Renal cortex interstitium (tissue), 15 donors: ENCODE measurements at places on chromosomes 6 and 20.

- DNase-seq = no peak
Observed at GRCh38 chr6:17059850-17060249, 42.0 kb upstream of the STMND1 start.

DNA sequence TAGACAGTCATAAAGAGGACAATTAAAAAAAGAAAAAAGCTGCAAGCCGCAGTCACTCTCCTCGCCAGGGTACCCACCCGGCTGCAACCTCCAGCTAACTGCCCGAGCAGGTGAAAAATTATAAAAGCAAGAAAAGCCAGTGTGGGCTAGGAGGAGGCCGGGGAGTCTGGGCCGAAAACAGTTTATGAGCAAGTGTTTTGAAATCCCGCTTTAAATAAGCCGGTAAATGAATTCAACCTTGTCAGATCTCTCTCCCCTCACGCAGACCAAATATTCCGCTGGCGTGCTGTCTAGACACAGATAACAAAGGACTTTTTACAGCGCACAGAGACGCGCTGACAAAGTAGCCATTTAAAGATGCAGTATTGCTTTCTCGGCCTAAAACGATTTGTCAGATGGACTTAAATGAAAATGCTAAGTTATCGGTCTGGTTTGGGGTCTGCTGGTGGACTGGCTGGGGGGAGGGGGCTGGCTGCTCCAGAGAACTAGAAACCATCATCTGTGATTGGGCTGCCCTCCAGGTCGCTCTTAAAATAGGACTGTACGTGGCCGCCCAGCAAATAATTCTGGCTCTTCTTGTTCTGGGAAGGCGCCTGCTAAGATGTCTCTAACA, 24.6 kb downstream of the PMEPA1 start:
- DNase-seq = no peak

GRCh38 chr6:64505312-64505711, 869.7 kb downstream of the PHF3 start:
- no peak for DNase-seq

DNA sequence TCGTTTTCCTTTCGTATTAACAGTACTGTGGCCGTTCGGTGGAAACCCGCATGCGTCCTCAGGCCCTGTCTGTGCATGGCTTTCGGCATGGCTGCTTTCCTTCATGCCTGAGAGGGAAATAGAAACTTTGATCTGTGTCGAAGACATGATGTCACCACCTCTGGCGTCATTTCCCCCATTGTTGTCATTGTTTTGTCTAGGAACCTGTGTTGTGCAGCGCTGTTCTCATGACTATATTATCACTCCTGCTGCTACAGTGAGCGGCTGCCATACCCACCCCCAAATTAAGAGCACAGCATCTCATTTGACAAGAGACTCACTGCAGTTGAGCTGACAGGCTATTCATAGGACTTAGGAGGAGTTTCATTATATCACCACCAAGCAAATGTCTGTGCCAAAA, 172.3 kb downstream of the TMEM242 start:
- DNase-seq = no peak

DNA sequence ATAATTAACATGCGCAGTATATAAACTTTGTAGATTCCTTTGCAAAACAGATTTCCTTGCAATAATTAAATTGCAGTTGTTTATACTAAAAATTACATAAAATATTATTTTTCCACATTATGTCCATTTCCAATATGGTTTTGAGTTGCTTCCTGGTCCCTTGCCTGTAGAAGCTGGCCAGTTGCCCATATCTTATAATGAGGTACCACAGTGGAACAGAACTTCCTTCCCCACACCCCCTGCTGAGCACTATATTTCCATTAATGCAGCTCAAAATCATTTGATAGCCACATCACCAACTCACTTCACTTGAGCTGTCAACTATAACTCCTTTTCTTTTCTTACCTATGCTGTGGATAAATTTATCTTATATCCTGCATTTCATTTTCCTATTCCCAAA, 194.6 kb downstream of the DST start:
- DNase-seq = no peak

- DNase-seq = no peak
Observed at GRCh38 chr6:31416394-31417014, 13.1 kb downstream of the MICA start.

DNA sequence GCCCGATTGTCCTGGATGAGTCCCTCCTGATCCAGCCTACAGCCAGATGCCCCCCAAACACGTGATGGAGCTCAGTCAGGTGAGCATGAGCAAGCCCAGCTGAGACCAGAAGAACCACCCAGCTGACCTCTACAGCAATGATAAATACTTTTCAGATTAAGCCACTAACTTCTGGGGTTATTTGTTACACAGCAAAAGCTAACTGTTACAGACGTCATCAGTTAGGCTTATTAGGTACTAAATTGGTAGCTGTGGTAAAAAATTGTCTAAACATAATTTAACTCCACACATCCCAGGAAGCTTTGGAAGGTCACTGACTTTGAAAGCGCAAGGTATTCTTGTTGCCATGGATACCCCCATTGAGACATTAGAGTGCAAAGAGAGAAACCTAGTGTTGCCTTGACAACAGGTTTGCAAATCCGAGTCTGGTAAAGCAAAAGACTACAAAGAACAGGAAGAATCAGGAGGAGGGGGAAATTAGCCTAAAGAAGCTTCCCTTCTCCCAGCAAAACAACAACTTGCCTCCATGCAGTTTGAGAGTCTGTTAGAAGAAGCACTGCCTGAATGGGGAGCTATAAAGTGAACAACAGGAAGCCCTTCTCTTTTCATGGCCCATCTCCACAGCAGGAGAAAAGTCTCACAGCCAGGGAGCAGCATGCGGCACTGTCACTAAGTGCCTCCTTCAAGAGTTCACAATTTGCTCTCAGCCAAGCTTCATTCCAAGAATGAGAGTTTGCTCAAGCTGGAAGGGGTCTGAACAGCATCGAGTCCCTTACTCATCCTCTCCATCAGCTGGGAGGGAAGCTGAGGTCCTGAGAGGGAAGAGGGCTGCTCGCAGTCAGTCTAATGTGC, 41.7 kb upstream of the ZNF831 start:
- DNase-seq = no peak

DNA sequence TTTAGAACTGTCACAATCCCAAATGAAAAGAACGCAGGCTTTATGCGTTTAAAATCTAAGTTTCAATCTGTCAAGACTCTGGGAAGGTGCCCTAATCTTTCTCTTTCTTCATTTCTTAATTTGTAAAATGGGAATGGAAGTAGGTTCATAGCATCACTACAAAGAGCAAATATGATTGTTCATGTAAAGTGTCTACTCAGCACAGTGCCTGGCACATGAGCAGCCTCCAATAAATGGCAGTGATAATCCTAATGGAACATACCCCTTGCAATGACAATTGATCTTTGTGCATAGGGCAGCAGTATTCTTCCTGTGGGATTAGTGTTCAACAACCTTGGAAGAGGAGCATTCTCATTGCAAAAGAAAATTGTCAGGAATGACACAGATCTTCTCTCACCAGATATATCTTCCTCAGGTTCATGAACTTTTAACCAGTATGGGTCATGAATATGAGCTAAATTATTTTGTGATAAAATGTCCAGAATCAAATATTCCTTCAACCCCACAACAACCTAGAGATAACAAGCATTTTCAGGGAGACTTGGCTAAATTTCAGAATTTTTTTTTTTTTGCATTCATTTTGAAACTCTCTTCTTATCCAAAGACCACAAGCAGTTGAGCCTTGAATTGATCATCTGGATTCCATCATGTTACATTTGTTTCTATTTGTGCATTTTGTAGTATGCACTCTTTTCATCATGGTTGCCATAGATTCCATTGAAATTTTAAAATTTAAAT, 149.1 kb downstream of the TBX18 start:
- DNase-seq = no peak
